ENCODE measurements at places on chromosomes 1 and 21.

DNA sequence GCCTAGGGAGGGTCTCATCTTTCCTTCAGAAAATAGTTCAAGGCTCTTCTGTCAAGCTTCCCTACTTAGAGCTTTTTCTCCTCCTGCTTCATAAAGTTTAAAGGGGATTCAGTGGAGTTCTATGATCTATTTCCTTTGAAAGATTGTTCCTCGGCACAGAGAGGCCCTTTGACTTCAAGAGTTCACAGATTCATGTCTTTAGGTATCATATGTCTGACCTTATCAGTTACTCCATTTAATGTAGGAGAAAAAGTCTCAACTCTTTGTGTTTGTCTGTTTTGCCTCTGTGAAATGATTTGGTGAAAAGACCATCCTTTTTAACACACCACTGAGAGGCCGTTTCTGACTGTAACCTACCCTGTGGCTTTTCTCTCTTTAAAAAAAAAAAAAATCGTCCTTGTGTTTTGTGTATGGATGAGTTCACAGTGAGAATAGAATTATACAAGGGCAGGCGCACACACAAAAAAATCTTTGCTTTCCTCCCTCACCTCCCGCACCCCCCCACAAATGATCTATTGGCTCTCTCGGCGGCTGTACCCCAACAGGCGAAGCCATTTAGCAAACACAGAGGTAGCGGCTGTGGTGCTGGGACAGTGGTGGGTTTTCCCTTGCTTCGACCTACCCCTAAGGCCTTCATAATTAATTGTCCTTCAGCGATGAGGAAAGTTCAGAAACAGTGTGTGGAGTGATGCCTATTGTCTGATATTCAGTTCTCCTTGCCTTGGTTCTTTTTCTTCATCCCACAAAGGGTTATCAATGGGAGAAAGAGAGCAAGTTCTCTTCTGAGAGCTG, 29.6 kb downstream of the PROX1 start:
- no peak for DNase-seq

DNA sequence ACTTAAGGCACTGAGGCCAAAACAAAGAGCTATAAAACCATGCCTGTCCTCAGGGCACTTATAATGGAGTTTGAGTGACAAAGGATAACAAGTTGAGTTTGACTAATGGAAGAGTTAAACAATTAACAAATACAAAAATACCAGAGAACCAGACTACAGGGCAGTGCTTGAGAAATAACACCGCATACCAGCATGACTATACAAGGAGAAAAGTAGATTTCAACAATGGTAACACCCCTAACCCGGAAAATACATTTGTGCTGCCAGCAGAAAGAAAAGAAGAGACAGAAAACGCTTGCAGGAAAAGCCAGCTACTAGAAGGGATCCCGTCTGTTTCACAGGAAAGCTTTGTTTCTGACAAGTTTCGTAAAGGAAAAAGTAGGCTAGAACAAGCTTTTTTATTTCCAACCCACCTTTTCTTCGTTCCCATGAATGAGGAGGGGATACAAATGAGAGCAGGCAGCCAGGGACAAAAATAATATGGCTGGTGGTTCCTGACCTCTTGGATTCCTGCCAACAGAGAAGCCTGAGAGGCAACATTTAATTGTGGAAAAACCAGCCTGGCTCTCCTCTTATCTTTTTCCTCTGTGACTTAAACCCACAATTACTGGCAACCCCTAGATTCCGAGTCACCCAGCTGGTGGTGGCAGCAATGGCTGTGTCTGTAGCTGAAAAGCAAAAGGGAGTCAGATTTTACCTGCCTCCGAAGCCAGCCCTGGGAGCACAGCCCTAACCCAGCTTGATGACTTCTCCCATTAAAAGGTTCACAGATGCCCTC, 56.5 kb downstream of the WLS start:
- no peak for DNase-seq

GRCh38 chr1:101588677-101589076, 351.9 kb downstream of the S1PR1 start:
- DNase-seq, result no peak

GRCh38 chr1:35881850-35882273, 1.1 kb upstream of the AGO1 start:
- DNase-seq, result no peak

- DNase-seq, result no peak
These were observed 59.6 kb downstream of the XPR1 start for GRCh38 chr1:180691322-180691913.

GRCh38 chr1:87129606-87130005, 199.1 kb upstream of the LMO4 start:
- no peak for DNase-seq

DNA sequence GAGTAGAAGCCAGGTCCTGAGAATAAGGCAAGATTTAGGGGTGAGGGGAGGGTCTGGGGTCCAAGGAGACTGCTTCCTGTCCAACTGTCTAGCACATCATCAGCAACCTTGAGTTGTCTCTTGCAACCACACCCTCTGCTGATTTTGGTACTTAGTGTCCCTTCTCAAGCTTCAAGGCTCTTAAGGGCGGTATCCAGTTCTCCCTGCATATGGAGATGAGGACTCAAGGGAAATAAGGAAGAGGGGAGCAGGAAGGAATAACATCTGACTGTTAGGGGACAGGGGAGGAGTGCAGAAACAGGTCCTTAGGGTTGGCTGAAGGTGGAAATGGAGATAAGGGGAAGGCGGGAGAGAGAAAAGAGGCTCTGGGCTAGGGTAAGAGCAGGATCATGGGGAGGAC, 12.3 kb downstream of the MYOG start:
- no peak for DNase-seq

DNA sequence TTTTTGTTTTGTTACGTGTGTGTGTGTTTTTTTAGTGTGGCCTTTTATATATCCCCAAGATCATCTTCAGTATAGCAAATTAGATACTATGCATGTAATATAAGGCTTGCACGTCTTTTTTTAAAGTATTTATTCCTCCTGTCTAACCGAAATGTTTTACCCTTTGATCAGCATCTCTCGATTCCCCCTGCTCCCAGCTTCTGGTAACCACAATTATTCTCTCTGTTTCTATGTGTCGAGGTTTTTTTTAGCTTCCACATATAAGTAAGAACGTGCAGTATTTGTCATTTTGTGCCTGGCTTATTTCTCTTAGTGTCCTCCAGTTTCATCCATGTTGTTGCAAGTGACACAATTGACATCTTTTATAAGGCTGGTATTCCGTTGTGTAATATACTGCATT, 18.7 kb downstream of the CEP85 start:
- no peak for DNase-seq

GRCh38 chr1:66489972-66490601, 43.9 kb upstream of the SGIP1 start:
- no peak for DNase-seq

DNA sequence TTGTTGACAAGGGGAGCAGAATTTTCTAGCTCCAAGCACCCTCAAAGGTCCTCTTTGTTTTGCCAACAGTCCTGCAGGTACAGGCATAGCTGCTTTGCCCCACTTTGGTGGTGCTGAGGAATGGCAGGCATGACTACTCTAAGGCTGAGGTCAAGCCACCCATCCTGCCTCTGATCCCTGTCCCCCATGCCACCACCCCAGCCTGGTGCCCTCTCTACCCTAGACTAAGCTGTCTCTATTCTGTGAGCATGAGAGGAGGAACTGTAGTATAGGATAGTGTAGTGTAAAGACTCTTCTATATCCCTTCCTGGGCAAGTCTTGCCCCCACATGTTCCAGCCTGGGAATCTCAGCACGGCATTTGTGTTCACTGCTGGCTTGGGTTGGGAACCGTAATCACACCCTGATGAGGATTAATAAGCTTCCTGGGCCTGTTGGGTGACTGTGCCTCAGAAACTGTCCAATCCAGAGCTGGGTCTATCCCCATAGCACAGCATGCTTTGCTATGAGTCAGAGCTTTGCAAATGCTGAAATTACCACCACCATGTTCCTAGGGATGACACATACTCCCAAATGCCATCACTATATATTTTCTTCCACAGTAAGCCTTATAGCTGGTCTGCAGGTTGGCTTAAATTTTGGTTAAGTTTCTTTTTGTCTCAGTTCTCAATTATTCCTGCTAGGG, 105.7 kb upstream of the PPP2R5A start:
- no peak for DNase-seq

DNA sequence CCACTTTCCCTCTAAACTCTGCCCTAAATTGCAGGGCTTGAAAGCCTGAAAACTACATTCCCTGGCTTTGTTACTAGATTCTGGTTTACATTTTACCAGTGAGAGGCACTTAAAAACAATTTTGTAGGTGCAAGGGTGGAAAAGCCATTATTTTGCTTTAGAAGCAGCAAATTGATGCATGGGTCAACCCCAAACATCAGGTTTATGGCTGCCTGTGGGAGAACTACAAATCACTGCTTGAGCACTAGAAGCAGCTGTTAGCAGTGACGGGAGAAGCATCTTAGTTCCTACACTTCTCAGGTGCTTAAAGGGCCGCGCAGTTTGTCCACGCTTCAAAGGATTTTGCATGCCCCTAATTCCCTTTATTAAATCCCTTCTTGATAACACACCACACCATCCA, 417.2 kb downstream of the PCP4 start:
- DNase-seq, result no peak

All from iPS DF 6.9 (cell line).